H1 (cell line): ENCODE measurements at places on chromosomes 3 and 15. TPM values are rescaled to one million over a fixed set of nuclear protein-coding genes. Genes with fewer than 3 reads are reported as not detected.

DNA sequence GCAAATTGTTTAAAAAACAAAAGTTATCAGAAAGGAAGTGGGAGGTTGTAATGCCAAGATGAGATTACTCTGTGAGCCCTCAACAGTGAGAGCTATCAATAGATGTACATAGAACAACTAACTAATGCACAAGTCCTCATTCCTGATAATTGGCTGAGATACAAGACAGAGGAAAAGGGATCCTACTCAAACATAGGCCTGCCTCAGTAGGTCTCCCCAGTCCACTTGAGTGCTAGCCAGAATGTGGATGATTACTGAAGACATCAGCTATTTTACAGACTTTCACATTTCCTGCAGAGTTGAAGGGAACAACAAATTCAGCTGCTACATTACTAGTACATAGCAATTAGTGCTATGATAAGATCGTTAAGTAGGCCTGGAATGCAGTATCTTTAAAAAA lies 981.9 kb downstream of the TUSC7 start:
- DNase-seq: no peak
- H3K27ac ChIP-seq: no peak overlapping the region; the same call in 1 of the 2 replicates
- no peaks in the 10 kb centered on the region for H3K4me1 ChIP-seq
- H3K36me3 ChIP-seq: no peaks in the 10 kb centered on the region
- H3K4me3 ChIP-seq: no peak overlapping the region

DNA sequence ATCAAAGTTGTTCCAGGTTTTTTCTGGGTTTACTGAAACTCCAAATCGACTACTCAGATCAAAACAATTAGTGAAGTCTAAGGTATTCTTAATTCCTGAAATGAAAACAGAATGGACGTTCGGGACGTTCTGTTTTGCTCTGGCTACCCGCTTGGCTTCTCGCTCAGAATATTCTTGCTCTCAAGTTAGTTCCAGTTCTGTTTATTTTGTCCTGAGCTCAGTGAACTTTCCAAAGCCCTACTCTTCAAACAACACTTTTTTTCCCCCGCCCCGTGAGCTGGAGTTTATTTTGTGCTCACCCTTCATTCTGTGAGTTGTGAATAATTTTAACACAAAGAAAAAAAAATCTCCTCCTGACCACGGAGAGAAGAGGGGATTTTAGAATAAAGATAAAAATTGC lies 72.6 kb downstream of the SAMMSON start:
- H3K4me1 ChIP-seq: no peaks in the 10 kb centered on the region; the same call in 1 of the 2 replicates
- no peak overlapping the region; the same call in 1 of the 2 replicates for H3K4me3 ChIP-seq
- no peak for DNase-seq
- H3K27me3 ChIP-seq: peaks cover 1% of the 10 kb centered on the region
- no peak overlapping the region for H3K27ac ChIP-seq

Gene GXYLT2
- 3.9 and 5.6 TPM in 2 replicates for total RNA-seq

Gene ACOX2
- 3.1 and 3.2 TPM in 2 replicates for total RNA-seq

DNA sequence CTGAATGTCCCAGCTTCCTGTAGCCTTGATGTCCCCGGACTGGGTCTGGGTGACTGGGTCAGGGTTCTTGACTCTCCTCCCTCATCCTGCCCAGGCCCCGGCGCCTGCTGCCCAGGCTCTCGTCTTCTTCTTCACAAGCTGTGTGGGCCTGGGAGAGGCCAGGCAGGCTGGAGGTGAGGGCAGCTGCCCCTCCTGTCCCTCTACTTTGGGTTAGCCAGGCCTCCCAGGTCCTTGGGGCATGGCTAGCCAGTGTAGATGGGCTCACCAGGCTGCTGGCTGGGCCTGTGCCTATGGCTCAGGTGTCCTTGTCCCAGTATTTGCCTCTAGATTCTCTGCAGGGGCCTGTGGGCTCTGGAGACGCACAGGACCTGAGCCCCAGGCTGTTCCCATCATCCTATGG lies 31.8 kb downstream of the TKT start:
- peaks cover 59% of the 10 kb centered on the region for H3K36me3 ChIP-seq
- no peak overlapping the region for H3K27ac ChIP-seq
- H3K27me3 ChIP-seq: no peaks in the 10 kb centered on the region

DNA sequence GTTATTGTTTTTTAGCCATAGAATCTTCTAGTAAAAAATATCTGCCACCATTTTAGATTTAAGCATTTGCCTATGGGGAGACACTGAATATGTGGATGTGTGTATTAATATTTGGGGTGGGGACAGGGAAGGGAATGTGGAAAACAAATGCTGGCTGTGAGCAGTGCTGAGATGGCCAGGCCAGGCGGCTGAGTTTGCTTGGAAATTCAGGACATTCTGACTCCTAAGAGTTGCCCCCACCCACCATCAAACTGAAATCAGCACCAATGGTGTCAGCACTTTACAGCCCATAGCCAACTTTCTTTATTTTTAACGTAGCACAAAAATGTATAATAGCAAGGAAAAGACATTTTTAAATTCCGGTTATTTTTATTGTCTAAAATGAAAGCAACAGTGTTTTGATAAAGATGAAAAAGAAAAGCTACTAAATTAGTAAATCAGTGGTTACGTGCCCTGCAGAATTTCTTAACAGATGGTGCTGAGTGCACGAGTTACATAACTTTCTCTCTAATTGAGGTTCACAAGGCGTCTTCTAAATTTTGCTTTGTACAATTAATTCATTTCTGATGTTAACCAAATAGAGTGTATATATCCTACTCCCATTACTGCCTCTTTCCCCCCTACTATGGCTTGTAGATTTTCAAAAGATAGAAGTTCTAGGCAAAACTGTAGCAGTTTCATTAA lies 34.0 kb downstream of the B3GALNT1 start:
- no peaks in the 10 kb centered on the region for H3K4me1 ChIP-seq
- H3K27me3 ChIP-seq: no peaks in the 10 kb centered on the region
- no peak overlapping the region for H3K27ac ChIP-seq
- H3K4me3 ChIP-seq: no peak overlapping the region

GRCh38 chr3:32457971-32458471 lies 44.6 kb downstream of the CMTM6 start:
- H3K4me3 ChIP-seq: no peak overlapping the region
- DNase-seq: peak; percentile 42
- peaks cover 3% of the 10 kb centered on the region for H3K36me3 ChIP-seq
- H3K27ac ChIP-seq: no peak overlapping the region
- H3K4me1 ChIP-seq: peaks cover 21% of the 10 kb centered on the region

DNA sequence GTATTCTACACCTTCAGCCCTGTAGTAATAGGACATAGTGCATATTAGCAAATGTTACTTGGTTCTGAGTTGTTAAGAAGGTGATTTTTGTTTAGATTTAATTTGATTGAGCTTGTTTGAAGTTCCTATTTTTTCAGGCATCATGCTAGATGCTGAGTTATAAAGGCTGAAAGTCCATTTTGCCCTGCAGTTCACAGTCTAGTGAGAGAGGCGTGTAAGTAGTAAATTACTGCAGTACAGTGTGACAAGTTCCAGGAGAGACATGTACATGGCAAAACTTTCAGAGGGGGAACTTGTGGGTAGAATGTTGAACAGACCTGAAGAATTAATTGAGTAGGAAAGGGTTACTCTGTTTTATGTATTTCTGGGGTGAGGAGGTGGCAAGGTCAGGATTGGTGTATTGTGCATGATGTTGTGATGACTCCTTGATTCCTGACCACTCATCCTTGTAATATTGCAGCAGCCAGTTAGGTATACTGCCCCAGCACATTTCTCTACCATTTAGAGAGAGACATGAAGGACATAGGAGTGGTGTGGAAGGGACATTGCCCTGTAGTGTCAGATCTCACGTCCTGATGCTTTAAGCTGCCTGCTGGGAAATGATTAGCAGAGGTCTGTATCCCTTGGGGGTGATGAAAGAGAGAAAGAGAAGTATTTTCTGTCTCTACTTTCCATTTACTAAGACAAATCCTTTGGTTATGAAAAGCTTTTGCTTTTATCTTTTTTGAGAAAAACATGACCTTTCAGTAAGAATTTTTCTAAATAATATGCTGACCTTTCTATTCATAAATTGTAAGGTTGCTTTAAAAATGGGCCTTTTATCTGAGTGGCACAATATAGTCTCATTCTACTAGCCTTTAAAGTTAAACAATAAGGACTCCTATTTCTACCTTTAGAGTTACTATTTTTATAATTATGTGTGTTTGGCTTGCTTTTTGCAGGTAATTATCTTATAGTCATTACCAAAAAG lies 16.9 kb downstream of the SACM1L start:
- H3K27ac ChIP-seq: no peak overlapping the region
- H3K36me3 ChIP-seq: peaks cover 15% of the 10 kb centered on the region
- H3K4me1 ChIP-seq: peaks cover 10% of the 10 kb centered on the region; the same call in 1 of the 2 replicates
- DNase-seq: no peak
- H3K4me3 ChIP-seq: no peak overlapping the region
- H3K27me3 ChIP-seq: no peaks in the 10 kb centered on the region

DNA sequence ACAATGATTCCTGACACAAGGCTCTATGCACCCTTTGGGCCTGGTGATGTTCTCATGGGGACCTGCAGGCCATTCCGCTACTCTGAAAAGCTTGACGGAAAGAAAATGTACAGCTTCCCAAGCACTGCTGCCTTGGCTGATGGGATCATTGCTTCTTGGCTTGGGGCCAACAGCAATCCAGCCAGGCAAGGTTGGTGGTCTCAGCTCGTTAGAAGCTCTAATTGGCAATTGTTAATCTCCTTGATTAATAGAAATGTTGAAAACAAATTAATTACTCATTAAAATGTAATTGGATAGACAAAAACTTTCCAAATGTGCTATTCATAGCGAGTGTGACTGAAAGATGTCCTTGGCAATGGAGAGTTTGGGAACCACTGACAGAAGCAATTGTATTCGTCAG lies 16.3 kb upstream of the MYZAP start:
- no peak for DNase-seq
- H3K27me3 ChIP-seq: no peaks in the 10 kb centered on the region
- H3K4me3 ChIP-seq: no peak overlapping the region
- H3K4me1 ChIP-seq: no peaks in the 10 kb centered on the region

DNA sequence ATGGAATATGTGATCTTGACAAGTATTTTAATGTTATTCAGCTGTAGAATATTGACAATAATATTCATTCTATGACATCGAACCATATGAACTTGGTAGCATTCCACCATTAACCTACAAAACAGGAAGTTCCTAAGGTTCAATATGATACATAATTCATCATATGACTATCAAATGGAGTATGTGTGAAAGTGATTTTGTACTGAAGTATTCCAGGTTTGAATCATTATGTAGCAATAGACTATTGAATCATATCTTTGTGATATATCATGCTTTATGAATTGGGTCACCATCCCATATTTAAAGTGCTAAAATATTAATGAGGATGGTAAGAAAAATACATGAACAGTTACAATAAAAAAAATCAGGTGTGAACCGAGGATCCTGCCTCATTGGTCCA lies 95.1 kb downstream of the TP63 start:
- no peaks in the 10 kb centered on the region for H3K27me3 ChIP-seq
- H3K36me3 ChIP-seq: no peaks in the 10 kb centered on the region
- no peak overlapping the region for H3K27ac ChIP-seq
- H3K4me3 ChIP-seq: no peak overlapping the region
- no peaks in the 10 kb centered on the region for H3K4me1 ChIP-seq

DNA sequence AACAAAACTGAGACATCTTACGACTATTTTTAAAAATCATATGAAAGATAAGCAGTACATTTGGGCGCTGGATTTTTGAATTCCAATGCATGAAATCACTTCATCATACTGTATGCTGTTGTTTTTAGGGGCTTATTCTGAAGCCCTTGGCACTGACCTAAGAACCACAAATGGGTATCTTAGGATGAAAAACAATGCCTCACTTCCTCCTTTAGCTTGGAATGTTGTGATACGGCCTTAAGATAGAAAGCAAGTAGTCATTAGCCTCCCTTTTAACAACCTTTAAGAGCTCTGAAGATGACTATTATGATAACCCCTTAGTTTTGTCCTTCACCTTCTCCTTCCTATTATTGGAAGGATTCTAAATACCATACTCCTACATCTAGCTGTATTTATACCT lies 289.8 kb downstream of the ARPP21 start:
- no peaks in the 10 kb centered on the region for H3K27me3 ChIP-seq
- no peaks in the 10 kb centered on the region for H3K4me1 ChIP-seq
- H3K27ac ChIP-seq: no peak overlapping the region
- H3K4me3 ChIP-seq: no peak overlapping the region

Gene FOXL2
- 2.2 and 2.4 TPM in 2 replicates for total RNA-seq

DNA sequence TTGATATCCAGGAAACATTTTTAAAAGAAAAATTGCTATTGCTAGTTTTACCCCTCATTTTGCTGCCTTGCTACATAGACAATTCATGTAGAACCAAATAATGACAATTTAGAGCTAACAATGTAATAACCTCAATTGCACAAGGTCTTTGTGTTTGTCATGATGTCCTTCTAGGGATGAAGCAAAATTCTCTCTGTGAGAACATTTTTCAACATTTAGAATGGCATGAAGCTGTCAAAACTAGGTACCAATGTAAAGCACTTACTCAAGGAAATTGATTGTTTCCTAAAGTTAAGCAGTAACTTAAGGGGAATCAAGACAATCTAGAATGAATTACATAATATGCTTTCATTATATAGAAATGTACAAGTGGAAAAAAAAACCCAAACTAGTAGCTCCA lies 7.9 kb upstream of the FGF7 start:
- no peaks in the 10 kb centered on the region for H3K4me1 ChIP-seq
- DNase-seq: no peak
- no peak overlapping the region for H3K4me3 ChIP-seq
- H3K27me3 ChIP-seq: no peaks in the 10 kb centered on the region
- H3K36me3 ChIP-seq: no peaks in the 10 kb centered on the region
- H3K27ac ChIP-seq: no peak overlapping the region

GRCh38 chr15:72168808-72169190 lies 28.8 kb downstream of the GRAMD2A start:
- H3K4me1 ChIP-seq: peaks cover 2% of the 10 kb centered on the region; the same call in 1 of the 2 replicates
- DNase-seq: no peak
- H3K27me3 ChIP-seq: no peaks in the 10 kb centered on the region
- no peak overlapping the region for H3K4me3 ChIP-seq

DNA sequence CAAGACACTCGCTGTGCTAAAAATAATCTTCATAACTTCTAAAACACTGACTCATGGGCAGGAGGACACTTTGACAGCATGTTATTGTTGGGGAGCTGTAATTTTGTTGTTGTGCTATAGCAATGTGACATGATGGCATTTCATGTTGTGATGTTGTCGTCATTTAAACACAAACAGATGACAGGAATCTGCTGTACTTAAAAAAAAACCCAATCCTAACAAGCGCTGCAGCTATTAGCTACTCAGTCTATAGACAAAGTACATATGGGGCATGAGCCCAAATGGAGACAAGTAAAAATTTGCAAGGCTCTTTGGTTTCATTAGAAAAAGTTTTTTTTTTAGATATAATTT lies 828 bp upstream of the ATOSA start:
- no peak overlapping the region for H3K27ac ChIP-seq
- H3K4me3 ChIP-seq: peak overlapping the region; percentile 61; the same call in 1 of the 2 replicates
- no peaks in the 10 kb centered on the region for H3K27me3 ChIP-seq
- no peak for DNase-seq

DNA sequence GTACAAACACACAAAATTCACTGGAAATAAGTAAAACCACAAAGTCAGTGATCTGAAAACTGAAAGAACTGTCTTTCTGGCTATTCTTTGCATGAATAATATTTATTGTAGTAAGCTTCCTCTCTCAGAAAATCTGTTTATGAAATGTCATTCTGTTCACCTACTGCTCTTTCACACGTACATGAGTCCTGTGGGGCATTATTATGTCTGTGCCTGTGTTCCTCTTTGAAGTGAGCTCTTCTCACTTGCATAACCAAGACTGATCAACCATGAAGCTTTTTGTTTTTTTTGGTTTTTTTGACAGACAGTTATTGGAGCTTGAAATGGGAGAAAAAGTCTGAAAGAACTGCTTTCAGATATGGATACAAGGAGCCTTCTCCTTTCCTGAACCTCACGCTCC lies 195.8 kb downstream of the PLCH1 start:
- no peak for DNase-seq
- H3K4me3 ChIP-seq: no peak overlapping the region
- H3K27me3 ChIP-seq: no peaks in the 10 kb centered on the region
- no peaks in the 10 kb centered on the region for H3K4me1 ChIP-seq
- no peak overlapping the region for H3K27ac ChIP-seq
